ENCODE measurements at places on chromosomes 6 and 20.

DNA sequence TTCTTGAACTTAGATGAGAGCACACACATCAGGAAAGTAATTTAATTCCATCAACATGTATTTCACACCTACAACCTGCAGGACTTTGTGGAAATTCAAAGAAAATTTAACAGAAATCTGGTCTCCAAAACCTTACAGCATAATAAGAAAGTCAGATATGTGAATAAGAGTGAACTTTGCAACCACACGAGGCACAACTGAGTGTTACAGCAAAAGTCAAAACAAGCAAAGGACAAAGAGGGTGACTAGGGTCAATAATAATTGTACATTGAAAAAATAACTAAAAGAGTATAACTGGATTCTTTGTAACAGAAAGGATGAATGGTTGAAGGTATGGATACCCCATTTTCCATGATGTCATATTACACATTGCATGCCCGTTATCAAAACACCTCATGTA, 113.8 kb downstream of the MTFR2 start:
- no peak for DNase-seq

- DNase-seq = no peak
Observed at GRCh38 chr6:110116258-110116657, 63.2 kb downstream of the WASF1 start.

DNA sequence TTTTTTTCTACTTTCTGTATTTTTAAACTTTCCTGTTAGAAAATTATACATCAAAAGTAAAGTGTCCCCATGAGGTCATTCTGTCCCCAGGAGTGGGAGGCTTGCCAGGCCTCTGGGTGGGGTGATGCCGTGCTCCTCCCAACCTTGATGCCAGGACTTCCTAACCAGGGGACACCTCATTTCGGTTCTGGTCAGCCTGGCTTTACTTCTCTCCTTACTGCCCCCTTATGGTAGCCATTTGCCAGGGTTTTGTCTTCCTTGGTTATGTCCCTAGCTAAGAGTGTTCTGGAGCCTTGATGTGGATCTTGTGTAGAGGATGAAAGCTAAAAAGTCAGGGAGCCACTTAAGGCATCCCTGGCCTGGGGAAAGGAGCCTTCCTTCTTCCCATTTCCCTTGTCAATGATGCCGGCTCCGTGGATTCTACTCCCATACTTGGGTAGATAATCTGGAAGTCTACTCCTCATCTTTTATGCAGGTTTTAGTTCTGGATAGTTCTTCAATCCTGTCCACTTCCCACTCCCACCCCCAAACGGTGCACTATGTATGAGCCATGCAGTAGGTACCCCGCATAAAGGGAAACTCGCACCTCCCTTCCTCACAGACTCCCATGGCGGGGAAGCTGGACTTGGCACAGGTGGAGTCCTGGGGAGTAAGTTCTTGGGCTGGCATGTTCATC, 164.1 kb upstream of the SALL4 start:
- no peak for DNase-seq

DNA sequence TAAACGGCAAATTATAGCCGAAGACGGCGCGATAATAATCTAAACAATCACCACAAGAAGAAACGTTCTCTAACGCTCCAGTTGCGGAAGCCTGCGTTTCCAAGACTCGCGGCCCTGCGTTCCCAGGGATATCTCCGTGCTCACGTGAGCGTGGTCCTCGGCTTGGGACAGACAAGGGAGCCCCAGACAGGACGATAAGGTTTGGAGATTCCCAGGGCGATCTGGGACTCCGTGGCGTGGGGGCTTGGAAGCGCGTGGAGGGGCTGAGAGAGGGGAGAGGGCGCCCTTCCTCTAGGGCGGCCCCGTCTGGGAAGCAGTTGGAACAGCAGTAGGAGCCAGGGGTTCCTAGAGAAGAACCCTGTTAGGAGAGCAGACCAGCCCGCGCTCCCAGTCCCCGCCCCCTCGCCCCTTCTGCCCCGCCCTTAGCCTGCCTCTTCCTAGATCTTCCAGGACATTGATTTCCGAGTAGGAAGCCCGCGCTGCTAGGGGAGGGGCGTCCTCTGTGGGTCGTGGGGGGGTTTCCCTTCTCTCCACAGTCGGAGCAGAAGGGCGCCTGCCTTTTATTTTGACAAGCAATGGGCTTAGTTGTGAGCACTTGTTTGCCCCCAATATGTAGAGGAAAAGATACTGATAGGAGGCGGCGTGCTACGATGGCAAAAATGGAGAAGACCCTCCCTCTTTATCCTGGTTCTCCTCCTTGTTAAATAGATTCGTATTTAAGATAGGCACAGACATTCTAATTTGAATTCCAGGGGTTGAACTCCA, 10.6 kb downstream of the NRN1 start:
- DNase-seq = no peak

- DNase-seq = no peak
Observed at GRCh38 chr6:11035616-11036350, 8.3 kb downstream of the ELOVL2 start.

GRCh38 chr20:25360631-25361286, 29.9 kb downstream of the ABHD12 start:
- DNase-seq = no peak

- DNase-seq = no peak
Observed at GRCh38 chr6:131107151-131107550, 28.1 kb upstream of the AKAP7 start.

DNA sequence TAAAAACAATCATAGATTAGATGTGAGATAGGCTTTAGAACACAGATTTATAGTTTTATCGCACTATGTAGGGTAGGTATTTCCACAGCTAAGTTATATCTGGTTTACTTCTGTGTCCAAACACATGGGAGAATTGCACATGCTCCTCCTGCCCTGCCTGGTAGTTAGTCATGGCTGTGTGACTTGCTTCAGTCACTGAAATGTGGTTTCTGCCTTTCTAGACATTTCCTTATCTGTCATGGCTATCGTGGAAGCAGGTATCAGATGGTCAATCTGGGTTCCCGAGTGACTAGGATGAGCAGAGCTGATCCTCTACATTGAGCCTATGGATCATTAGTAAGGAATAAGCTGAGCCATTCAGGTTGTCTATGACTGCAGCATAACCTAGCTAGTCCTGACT, 117.8 kb upstream of the GMDS start:
- no peak for DNase-seq

DNA sequence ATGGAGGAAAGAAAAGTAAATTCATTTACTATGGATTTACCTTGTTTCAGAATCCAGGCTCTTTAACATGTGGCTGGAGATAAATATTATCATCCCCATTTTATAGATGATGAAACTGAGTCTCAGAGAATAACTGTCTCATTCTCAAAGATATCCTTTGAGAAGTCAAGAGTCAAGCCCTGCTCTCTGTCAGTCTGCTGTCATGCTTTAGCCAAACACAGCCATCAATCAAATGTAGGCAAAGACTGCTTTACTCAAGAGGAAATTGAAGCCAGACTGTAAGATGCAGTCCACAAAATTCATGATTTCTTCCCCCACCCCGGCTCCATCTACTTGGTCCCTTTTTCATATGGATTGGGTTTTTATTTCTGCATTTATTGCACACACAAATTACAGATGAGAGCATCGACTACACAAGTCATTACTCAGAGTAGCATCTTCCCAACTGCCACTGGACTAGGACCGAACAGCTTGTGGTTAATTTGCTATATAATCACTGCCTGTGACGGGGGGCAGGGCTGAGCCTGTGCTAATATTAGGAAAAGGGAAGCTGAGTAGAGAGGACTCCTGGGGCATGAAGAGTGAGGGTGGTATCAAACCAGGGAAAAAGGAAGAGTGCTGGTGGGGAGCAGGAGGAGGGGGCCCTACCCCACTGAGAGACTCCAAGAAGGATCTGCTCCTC, 102.7 kb upstream of the TOP1 start:
- no peak for DNase-seq

DNA sequence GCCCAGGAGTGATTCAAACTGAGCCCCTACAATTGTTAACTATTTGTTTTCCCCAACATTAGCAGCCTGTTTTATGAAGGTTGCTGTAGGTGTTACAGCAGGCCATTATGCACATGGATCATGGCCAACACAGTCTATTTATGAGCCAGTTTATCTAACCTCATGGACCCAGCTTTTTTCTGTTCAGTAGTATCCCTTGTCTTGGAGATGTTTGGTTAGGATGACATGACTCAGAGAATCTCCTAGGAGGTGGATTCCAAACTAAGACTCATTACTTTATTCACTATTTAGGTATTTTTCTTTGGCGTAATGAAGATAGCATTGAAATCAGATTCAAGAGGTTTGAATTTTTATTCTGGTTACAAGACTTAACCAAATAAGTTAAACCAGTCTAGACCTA, 62.8 kb upstream of the TFB1M start:
- no peak for DNase-seq

DNA sequence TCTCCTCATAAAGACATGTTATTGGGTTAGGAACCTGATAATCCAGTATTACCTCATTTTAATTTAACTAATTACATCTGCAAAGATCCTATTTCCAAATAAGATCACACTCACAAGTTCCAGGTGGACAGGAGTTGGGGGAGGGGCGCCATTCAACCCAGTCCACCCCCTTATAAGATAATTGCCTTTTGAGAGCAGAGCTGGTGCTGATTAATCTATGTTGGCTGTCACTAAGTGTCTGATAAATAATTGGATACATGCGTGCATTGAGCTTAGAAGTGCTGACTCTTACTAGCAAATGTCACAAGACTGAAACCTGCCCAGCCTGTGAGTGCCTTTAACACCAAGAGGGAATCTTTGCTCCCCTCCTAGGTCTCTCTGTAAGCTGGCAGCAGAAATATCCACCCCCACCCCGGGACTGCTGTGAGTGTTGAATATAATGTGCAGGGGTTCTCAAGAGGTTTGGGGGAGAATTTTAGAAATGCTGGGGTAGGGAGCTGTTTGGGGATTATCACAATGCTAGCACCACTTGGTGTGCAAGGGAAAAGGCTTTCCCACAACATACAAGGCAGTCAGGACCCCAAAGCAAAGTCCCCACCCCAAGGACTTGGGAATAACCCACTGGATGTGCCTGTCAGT, 87.5 kb downstream of the ANKRD60 start:
- DNase-seq = no peak

DNA sequence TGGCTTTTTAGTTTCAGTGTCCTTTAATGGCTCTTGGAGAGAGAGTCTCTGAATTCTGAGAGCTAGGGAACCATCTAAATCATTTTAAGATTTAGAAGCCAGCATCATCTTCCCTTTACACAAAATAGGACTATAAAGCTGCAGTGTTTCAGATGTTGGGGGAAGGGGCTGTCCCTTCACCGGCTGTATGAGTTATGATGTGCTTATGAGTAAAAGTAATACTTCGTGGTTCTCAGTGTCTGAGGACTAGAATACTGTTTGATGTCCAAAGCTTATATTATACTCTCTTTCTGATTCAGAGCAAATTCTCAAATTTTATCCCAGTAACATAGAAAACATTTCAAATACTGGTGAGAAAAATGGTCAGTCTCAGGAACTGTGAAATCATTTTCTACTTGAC, 63.5 kb upstream of the FAM8A1 start:
- no peak for DNase-seq

DNA sequence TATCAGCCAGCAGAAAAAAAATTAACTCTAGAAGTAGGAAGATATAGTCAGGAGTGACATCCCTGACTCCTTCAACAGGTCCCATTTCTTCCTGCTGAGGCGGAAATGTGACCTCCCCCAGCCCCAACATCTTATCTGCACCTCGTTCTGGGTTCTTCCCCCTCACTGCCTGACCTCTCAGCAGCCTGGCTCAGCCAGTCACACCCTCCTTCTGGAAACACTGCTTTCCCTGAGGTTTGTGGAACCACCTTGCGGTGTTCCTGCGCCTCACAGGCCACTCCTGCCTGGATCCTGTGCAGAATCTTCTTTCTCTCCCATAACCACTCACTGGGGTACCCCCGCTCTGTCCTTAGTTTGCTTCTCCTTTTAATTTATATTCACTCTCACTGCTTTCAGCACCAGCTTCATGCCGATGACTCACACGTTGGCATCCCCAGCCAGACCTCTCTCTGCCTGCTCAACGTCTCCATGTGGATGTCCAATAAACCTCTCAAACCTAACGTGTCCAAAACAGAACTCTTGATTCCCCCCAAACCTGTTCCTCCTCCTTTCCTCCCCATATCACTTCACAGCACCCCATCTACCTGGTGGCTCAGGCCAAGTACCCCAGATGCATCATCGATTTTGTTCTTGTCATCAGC, 222.8 kb upstream of the PLN start:
- no peak for DNase-seq

DNA sequence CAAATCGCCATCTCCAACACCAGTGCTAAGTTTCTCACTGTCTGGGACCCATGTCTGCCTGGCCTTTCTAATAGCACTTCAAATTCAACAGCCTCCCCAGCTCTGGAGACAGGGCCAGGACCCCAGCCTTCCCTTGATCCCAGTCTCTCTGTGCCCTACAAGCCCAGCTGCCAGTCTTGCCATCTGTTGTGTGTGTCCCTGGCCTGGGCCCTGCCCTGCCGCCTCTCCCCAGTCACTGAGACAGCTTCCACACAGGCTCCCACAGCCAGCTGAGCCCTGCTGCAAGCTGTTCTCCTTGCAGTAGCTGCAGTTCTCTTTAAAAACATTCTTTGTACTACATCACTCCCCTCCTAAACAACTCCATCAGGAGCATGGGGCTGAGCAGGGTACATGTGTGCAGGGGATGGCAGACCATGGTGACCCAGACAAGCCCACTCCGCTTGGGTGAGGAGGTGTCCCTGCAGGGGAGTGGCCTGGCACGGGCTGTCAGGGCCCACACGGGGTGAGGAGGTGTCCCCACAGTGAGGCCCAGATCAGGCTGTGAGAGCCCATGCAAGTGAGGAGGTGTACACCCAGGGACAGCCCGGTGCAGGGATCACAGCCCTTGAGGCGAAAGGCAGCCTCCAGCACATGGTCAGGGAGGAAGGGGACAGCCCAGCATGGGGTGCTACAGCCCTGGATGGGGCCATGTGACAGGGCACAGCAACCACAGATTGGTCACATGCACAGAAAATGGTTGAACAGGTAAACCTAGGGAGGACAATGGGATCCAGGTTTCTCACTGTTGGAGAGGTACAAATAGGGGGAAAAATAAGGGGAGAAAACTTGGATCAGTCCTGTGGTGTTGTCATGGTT, 16.2 kb downstream of the CST7 start:
- no peak for DNase-seq

GRCh38 chr6:163827143-163827542, 412.6 kb downstream of the QKI start:
- no peak for DNase-seq

GRCh38 chr20:57007171-57007540, 259.3 kb downstream of the BMP7 start:
- no peak for DNase-seq

- no peak for DNase-seq
Observed at GRCh38 chr20:32325706-32326503, 32.2 kb upstream of the ASXL1 start.

DNA sequence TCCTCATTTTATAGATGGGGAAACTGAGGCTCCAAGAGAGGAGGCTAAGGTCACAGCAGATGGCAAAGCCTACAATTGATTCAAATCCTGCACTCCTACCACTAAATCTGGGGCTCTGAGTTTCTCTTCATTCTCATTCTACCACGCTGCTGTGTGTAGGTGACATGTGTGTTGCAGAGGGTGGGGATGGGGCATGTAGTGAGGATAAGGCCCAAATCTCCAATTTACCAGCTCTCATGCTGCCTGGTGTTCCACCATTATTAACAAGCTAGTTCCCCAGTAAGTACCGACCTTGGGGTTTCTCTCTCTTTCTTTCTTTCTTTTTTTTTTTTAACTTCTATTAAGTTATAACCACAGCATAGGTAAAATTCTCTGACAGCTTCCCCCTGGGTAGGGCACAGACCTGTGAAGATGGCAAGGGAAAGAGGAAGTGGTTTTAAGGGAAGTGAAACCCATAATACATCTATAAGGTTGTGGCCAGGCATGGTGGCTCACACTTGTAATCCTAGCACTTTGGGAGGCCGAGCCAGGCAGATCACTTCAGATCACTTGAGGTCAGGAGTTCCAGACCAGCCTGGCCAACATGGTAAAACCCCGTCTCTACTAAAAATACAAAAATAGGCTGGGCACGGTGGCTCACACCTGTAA, 13.0 kb upstream of the MATN4 start:
- DNase-seq = no peak
